Activated CD8-positive, alpha-beta memory T cell treated with anti-CD3 and anti-CD28 coated beads for 4 hours (primary cell): ENCODE measurements at places on chromosomes 7 and 10.

DNA sequence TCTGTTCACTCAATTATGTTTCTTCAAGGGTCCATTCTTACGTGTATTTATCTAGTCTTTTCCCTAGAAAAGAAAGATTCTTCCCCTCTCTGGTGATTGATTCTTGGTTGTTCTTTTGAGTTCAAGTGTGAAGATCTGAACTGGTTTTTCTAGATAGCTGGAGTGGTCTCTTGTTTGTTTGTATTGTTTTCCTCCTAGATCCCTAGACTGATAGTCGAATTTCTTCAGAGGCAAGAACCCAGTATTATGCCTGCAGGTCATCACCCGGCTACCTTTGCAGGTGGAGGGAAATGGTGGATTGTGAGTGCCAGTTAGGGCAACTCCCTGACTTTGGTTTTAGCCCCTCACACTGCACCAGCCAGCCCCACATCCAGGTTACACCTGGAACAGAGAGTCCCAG lies 2.2 kb upstream of the RSU1 start:
- DNase-seq = no peak

DNA sequence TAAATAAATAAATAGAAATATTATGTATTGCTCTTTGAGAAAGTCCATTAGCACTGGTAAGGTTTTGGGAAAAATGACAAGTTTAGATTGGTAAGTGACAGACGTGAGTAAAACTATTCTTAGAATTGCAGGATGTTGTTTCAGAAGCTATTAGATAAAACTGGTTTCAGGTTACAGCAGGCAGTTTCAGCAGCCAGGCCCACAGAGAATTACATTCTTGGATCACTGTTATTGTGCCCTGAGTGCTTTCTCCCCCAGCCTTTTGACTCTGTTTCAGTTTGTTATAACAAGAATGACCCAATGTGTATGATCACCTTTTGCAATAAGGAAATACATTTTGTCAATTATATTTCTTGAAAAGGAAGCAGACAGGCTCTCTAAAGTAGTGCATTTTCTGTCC lies 86.5 kb downstream of the DKK1 start:
- no peak for DNase-seq

GRCh38 chr10:131174651-131175540 lies 136.6 kb downstream of the TCERG1L start:
- DNase-seq = no peak

DNA sequence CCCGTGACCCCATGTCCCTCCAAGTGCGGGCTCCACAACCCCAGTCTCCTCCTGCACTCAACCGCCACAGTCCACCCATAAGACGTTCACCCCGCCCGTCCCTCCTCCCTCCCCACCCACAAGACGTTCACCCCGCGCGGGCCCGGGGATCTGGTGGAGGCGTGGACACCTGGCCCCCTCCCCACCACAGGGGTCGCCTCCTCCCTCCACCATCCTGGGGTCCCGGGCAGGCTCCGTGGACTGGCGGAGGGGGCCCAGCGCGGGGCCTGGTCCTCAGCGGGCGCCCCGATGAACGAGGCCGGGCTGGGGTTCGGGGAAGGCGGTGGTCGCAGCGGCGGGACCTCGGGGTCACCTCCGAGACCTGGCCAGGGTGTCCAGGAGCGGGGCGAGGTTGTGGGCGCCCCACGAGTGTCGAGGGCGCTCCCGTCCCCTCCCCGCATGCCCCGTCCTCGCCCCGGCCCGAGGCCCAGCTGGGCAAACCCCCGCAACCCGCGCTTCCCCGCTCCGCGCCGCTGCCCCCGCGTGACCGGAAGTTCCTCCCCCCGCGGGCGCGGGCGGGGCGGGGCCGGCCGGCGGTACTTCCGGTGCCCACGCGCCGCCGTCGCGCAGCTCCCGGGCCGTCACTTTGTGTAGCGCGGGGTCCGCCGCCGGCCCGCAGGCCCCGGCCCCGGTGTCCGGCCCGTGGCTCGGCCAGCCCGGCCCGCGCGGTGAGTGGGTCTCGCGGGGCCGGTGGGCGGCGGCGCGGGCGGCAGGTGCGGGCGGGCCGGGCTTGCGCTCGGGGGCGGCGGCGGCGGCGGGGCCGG lies at the start of gene ZNF316:
Gene ZNF316 (plus strand): TSS at position 578 of the 803 bp plus-strand sequence. CDS start 5,092 bp downstream, outside the sequence.
- peak; percentile 25 for DNase-seq

DNA sequence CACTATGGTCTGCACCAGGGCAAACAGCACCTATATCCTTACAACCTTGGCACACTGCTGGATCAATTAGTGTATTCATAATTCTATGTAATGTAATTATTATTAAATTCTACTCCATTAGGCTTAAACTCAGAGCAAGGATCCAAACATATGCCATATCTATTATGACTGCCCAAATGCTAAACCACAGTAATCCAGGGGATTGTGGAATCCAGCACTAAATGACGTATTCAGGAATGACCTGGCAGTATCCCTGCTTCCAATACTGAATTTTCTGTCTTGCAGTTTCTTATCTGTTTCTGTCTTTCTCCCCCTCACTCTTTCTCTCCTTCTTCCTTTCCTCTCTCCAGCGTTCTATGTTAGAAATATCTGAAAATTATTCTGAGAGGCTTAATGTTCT lies 16.5 kb upstream of the UBE2D1 start:
- DNase-seq = no peak

GRCh38 chr7:73606801-73607691 lies 17.3 kb downstream of the MLXIPL start:
- peak; percentile 32 for DNase-seq

- DNase-seq = no peak
These were observed 16.7 kb downstream of the PRTFDC1 start for GRCh38 chr10:24935504-24936292.

- no peak for DNase-seq
These were observed 128.6 kb downstream of the RNF216 start for GRCh38 chr7:5652829-5653228.

DNA sequence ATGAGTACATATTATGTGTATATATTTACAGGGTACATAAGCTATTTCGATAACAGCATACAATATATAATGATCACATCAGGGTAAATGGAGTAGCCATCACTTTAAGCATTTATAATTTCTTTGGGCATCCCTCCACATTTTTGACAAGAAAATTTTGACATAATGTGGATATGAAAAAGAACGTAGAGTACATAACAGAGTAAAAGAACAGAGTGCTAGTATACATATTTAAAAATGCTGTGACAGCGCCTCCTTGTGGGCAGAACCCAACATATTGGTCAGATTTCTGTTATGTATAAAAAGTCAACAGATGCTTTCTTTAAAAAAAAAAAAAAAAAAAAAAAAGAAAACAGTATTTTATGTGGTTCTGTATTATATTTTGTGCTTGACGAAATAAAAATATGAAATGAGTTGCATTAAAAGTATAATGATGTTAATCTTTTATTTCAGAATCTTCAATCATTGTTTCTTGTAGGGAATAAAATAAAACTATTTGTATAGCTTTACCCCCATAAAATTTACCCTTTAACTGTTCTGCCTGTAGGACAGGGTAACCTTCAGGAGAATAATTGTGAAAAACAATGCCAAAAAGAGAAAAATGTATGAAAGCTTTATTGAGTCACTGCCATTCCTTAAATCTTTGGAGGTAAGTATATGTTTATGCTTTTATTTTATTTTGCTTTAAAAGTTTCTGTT lies 18.3 kb upstream of the HBP1 start:
- DNase-seq = peak; percentile 50

DNA sequence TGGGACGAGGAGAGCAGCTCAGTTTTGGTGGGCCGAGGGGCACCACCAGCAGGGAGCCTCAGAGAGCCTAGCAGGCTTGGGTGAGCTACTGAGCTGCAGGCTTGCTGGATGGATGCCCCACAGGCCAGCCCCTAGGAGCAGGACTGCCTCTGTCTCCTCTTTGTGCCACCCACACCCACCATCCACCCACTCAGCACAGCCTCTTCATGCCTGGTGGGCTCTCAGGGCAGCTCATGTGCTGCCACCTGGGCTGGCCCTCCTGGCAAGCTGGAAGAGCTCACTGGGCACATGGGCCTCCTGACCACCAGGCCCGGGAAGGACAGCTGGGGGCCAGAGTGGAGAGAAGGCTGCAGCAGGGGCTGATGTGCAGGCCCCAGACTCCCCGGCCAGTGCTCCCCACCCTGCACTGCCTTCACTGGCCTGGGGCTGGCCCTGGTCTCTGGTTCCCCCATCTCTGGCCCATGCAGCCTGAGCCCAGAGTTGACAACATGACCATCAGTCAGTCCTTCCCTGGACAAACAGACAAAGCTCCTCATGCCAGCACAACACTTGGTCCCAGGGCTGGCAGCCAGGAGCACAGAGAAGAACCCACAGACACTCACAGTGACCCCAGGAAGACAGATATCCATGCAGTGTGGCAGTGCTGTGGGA lies 8.2 kb downstream of the RASGEF1A start:
- no peak for DNase-seq

DNA sequence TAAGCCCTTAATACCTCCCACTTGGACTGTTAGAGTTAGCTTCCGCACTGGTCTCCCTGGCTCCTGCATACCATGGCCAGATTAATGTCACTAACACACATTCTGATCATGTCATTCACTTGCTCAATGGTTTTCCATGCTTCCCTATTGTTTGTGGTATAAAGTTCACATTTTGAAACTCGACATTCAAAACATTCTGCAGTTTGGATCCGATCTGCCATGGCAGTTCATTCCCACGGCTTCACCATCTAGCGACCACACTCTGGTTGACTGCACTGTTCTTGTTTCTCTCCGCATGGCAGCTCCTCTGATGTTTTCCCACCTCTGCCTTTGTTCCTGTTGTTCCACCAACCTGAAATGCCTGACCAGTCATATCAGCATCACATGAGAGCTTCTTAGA lies 87.4 kb upstream of the WAC start:
- DNase-seq = no peak

DNA sequence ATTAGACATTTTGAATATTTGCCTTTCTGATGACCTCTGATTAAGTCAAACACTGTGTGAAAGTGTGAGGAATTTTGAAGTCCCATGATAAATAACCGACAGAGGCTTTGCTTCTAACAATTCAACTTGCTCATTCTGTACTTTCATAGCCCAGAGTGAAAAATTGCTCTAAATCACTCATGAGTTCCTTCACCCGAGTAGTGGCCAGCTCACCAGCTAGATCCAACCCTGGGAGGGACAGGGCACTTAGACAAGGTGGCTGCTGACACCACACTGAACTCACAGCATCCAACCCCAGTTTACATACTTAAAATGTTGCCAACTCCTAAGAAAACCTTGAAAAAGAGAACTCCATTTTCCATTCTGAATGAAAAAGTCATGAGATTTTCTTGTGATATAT lies 80.0 kb upstream of the LYZL1 start:
- DNase-seq = no peak

- DNase-seq = no peak
These were observed 52.7 kb downstream of the RBM17 start for GRCh38 chr10:6141296-6142151.

- DNase-seq = no peak
These were observed 59.3 kb downstream of the C10orf105 start for GRCh38 chr10:71660313-71660712.

DNA sequence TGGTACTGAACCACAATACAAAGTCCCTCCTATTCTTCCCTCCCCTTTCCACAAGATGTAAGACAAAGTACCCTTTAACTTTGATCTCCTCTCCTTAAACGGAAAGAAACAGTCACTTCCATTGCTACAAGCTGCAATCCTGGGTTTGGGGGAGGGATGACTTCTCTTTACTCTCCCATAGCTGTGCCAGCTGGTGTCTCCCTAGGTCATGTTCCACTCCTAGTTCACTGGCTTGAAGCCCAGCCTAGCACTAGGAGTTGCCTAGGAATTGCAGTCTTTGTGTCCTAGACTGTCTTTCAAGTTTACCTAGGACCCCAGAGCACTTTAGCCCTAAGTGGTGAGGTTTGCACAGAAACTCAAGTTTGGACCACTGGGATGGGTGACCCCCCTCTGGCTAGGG lies 311.1 kb downstream of the HPSE2 start:
- no peak for DNase-seq

GRCh38 chr10:24952707-24953645 lies 570 bp upstream of the PRTFDC1 start:
- peak; percentile 20 for DNase-seq

DNA sequence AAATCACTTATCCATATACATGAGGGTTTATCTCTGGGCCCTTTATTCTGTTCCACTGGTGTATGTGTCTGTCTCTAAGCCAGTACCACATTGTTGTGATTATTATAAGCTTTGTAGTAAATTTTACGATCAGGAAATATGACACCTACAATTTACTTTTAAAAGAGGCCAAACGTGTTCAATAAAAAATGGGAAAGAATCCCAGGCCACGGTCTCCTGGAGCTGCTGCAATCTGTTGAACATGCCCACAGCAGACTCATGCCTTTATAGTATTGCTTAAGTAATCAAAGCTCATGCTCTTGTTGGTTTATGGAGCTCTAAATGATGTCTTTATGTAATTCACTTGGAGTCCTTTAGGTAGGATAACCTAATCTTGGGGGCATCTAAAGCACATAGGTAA lies 273.0 kb downstream of the ZMYND11 start:
- no peak for DNase-seq

GRCh38 chr7:64494912-64495461 lies 67.9 kb downstream of the ZNF680 start:
- DNase-seq = no peak

DNA sequence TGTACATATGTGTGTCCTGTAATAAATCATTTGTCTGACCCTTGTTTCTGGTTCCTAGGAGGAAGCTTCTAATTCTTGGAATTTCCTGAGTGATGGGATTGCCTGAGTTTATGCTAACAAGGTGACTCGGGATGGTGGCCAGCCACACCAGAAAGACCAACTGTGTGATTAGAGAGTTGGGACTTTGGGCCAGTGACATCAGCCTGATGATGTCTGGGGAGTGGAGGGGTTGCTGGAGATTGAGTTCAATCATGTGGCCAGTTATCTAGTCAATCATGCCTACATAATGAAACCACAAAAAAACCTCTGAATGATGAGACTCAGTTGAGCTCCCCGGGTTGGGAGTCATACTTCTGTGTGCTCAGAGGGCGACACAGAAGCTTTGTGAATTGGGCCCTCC lies 23.5 kb upstream of the CARD11 start:
- DNase-seq = peak; percentile 15

GRCh38 chr7:14787551-14787950 lies 115.0 kb downstream of the DGKB start:
- no peak for DNase-seq

DNA sequence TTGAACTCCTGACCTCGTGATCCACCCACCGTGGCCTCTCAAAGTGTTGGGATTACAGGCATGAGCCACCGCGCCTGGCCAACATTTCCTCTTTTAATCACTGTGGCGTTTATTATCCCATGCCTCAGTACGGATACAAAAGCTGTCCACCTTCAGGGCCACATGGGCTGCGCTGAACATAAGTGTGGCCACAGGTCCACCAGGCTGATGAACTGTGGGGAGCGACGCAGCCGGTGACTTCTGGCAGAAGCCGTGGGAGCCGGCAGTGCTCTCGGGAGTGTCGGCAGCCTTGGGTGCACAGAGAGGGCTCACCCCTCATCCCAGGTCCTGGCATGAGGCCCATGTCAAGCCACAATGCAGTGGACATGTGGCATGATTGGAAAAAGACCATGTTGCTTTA lies 223.6 kb downstream of the TNS3 start:
- DNase-seq = no peak

GRCh38 chr7:142523821-142524460 lies 225.3 kb upstream of the PRSS1 start:
- no peak for DNase-seq

DNA sequence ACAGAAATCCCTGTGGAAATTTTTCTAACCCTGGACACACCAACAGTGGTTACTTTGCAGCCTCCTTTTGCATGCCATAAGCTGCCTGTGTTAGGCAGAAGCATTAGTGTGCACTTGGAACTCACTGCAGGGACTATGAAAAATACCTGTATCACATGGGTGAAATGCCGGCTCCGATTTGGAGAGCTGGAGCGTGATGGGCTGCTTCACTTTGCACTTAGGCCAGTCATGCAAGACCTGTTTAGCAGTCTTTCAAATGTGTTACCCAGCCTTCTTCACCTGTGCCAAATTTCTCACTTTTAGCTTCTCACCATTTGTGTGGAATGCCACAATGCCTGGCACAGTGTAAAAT lies 11.3 kb downstream of the NCOA4 start:
- no peak for DNase-seq
